ENCODE measurements at places on chromosomes 7 and 10.

- DNase-seq = no peak
Measured at GRCh38 chr10:35304649-35305048, 31.7 kb upstream of the CCNY start.

DNA sequence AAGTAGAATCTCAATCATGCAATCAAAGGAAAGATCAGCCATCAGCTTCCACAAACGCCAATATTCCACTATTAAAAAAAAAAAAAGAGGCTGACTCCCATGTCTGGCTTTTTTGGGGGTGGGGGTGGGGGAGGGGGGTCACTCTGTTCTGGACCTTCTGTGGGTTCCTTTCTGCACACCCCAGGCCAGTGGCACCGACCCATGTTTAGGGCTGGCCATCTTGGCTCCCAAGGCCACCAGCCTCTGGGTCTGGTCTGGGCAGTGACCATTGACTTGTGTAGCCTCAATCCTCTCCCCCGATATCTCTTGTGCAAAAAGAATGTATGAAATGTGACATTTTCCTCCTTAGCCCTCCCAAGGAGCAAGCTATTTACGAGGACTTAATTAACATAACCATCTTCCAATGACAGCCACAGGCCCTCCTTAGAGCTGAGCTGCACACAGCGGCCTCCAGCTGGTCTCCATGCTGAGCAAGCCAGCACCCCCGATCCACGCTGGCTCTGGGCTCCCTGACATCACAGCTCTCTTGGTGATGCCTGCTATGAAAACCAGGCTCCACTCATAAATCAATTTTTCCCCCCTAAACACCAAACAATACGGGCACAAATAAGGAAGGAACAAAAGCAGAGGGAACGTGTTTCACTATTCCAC, 100.1 kb downstream of the ZRANB1 start:
- DNase-seq = no peak

GRCh38 chr7:135966341-135967043, 10.7 kb downstream of the MTPN start:
- no peak for DNase-seq

DNA sequence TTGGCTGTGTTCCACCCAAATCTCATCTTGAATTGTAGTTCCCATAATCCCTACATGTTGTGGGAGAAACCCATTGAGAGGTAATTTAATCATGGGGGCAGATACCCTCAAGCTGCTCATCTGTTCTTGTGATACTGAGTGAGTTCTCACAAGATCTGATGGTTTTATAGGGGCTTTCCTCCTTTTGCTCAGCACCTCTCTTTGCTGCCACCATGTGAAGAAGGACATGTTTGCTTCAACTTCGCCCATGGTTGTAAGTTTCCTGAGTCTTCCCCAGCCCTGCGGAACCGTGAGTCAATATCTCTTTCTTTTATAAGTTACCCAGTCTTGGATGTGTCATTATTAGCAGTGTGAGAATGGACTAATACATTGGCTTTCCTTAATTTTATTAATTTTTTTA, 527.8 kb downstream of the MDFIC start:
- no peak for DNase-seq

- no peak for DNase-seq
Measured at GRCh38 chr7:2575733-2576340, 17.1 kb downstream of the IQCE start.

GRCh38 chr7:3650844-3651243, 349.8 kb downstream of the SDK1 start:
- no peak for DNase-seq

- DNase-seq = no peak
Measured at GRCh38 chr10:48745662-48746245, 61.1 kb downstream of the WDFY4 start.

- DNase-seq = no peak
Measured at GRCh38 chr10:129594811-129595210, 127.8 kb downstream of the MGMT start.

DNA sequence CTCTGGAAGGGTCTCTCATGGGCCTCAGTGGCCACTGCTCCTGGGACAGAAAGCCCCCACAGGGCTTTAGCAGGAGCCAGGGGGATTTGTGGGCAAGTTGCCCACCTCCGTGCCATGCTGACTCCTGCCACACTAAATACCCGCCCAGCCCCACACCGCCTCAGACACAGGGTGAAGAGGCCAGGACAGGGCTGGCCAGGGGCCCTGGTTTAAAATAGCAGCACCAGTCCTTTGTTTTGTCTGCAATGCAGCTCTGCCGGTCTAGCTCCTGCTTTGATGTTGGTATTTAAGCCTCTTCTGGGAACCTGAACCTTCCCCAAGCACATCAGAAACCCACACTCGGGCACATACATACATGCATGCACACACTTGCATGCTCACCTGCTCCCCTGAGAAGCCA, 14.4 kb upstream of the TNRC18 start:
- DNase-seq = no peak

DNA sequence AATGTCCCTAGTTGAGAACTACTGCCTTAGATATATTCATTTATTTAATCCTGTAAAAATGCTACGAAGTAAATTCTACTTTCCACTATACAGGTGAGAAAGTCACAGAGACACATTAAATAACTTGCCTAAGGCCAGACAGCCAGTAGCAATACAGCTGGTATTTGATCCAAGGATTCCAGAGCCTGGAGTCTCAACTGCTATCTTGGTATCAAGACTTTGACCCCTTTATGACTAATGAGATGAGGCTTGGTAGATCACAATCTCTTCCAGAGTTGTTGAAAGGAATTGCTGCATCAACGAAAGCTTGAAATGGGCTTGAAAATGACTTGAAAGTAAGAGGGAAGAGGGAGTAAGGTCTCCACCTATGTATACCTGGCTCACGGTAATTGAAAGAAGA, 83.3 kb downstream of the ORC5 start:
- no peak for DNase-seq

DNA sequence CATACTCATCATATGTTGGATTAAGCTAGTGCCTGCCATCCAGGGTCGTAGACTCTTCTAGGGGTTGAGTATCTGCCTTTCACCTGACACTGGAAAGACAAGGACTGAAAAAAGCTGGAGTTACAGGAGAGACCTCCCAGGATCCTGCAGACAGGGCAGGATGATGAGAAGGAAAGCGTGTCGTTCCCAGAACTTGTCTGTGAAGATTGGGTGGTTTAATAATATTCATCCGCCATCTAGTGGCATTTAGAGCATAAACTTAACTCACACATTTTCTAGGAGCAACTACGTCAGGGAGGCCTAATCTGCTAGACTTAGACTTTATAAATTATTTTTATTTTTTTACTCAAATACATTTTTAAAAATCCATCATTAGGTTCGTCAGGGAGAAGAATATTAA, 59.6 kb downstream of the ADRB1 start:
- no peak for DNase-seq

DNA sequence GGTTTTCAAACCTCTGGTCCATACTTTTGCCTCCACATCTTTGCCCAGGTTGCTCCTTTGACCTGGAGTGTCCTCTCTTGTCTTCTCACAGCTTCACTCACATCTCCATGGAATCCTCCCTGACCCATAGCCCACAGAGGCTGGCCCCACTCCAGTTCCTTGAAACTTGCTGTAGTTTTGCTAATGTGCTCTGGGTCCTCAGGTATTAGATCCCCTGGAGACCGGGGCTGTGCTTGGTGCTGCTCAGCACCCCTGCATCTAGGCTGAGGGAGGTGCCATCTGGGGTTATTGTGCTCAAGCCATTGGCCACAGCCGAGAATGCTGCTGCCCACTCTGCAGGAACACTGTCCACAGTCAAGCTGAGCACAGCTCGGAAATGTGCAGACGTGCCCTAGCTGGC, 16.5 kb downstream of the KNDC1 start:
- no peak for DNase-seq

DNA sequence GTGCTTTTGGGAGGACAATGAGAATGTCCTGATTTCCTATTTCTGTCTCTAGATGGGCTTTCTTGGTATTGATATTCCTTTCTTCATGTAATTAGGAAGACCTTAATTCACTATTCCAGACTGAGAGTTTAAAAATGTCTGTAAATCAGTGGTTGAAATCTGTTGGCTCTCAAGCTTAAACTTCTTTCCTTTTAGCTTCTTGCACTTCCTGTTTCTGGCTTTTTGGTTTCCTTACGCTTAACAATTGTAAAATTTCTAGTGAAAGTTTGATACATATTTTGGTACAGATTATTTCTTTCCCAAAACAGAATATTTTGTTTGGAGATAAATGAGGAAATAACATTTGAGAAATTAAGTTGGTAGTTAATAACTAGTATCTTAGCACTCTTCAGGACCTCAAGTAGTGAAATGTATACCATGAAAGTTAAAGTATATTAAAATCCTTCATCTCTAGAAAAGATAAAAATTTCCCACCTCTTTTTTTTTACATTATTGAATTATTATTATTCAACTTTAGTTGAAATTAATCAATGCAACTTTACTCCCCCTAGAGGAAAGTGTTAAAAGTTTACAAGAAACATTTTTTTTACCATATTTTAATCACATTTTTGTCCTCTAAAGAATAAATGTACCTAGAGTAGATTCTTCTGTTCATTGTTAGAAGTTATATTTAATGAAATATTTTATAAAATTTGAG, 137.2 kb downstream of the PHTF2 start:
- no peak for DNase-seq

GRCh38 chr7:72336382-72336631, 75.8 kb downstream of the CALN1 start:
- no peak for DNase-seq

- no peak for DNase-seq
Measured at GRCh38 chr10:2891073-2891769, 176.1 kb upstream of the PFKP start.

DNA sequence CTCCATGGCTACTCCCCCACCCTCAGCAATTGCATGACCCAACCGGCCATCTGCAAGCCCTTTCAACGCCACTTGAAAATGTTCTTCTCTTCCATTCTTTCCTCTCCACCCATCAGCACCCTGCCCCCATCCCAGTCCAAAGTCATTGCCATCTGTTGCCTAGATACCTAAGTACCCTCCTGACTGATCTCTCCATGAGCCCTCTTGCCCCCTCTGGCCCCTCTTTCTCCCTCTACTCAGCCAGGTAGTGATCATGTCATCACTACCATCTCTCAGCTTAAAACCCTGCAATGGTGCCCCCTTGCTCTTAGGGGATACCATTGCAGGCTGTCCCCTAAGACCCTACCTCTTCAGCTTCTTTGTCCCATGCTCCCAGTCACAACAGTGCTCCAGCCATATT, 30.5 kb upstream of the BTRC start:
- DNase-seq = no peak

DNA sequence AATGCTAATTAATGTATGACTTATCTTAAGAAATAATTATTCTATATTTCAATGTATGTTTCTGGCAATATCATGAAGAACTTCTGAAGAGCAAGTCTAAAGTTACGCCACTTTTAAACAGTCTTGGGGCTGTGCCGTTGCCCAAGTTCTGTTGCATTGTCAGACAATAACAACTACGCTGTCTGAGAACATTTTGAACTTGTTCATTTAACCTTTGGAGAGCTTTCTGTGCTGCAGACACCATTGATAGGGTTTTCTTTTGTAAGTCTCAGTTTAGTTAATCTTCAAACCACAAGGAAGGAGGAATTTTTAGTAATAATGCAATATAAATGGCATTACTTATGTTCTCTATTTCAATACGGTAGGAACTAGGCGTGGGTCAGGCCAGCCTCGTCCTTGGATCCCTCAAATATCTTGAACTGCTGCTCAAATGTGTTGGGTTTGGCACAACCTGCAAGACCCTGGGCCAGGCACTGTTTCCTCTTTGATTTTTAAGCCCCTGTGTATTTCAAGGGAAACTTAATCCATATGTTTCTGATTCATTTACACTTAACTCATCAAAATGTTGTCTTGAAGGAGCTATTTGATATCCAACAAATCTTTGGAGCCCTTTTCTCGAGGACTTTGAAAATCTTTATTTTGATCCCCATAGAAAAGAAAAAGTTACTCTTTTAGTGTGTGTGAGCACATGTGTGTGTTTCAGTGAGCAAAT, 215.5 kb downstream of the INHBA start:
- DNase-seq = no peak

GRCh38 chr7:29113384-29114102, 32.8 kb downstream of the CPVL start:
- no peak for DNase-seq

DNA sequence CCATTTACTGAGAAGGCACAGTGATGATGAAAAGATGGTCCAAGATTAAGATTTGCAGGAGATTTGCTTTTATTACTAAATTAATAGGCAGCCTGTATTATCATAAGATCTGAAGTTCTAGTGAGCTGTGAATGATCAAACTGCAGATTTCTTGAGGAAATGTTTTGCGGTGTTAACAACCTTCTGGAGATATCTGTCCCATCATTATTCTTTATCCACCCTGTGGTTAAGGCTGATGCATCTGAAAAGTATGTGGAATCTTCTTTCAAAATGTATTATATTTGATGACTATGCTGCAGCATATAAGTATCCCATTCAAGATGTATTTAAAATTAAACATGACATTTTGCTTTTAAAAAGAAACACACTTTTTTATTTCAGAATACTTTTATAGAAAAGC, 150.3 kb downstream of the POLR1F start:
- DNase-seq = no peak

DNA sequence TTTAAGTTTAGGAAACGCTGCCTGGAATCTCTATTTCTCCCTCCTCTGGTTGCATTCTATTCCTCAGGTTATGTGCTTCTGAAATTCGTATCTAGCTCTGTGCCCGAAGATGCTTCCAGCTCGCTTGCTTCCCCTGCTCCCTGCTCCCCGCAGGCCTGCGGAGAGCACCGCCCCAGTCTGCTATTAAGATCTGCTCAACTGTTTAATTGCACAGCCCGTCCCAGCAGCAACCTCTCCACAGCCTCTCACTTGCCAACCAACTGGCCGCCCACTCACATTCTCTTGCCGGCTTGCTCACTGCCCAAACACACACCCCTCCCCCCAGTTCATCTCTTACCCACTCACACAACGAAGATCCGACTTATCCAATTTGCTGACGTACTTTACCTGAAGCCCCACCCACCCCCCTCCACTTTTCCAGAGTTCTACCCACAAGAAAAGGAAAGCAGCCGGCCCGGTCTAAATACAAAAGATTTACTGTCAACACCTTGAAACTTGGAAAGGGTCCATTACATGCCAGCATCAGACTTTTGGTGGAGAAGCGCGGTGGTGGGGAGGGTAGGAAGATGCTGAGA, 167.3 kb upstream of the KLF14 start:
- DNase-seq = no peak

- no peak for DNase-seq
Measured at GRCh38 chr7:70410134-70410750, 721.7 kb upstream of the GALNT17 start.

GRCh38 chr10:119701861-119702260, 24.0 kb upstream of the INPP5F start:
- DNase-seq = no peak

- DNase-seq = no peak
Measured at GRCh38 chr10:123655751-123656150, 10.4 kb upstream of the GPR26 start.
